Upper lobe of left lung (tissue), 6 donors: ENCODE measurements at places on chromosomes 16 and 17. TPM values are rescaled to one million over a fixed set of nuclear protein-coding genes. Genes with fewer than 3 reads are reported as not detected.

- no peak for DNase-seq
These were observed 3.9 kb downstream of the RPL3L start for GRCh38 chr16:1950559-1950958.

- DNase-seq = no peak
These were observed 34.8 kb downstream of the ASIC2 start for GRCh38 chr17:33258296-33258695.

DNA sequence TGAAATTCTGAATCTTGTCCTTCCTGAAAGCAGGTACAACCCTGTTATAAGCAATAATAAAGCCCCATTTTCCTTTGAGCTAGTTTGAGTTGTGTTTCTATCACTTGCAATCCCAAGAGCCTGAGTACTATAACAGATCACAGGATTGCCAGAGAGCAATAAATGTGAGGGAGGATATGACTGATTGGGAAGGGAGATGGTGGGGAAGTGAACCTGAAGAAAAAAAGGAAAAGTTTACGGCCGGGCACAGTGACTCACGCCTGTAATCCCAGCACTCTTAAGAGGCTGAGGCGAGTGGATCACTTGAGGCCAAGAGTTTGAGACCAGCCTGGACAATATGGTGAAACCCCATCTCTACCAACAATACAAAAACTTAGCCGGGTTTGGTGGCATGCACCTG is 80.4 kb downstream of the COX10 start:
- DNase-seq = no peak

Gene KCNJ18
- total RNA-seq = not detected

GRCh38 chr16:27317738-27318391 is 4.1 kb downstream of the IL4R start:
- DNase-seq = no peak

DNA sequence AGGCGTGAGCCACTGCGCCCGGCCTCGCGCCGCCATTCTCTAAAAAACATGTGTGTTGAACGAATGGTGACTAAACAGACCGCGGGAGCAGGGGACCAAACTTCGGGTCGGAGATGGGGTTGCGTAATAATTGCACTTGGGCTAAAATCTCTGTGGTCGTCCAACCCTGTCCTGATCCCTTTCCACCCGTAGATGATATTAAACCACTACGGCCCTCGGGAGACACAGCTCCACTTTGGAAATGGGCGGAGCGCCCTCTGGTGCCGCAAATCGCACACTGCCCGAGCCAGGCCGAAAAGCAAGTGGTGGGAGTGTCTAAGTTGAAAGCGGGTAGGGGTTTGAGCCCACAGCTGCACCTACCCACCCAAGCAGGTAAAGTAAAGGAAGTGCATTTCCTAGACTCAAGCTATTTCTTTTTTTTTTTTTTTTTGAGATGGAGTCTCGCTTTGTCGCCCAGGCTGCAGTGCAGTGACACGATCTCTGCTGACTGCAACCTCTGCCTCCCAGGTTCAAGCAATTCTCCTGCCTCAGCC is 17.0 kb downstream of the CAVIN1 start:
- peak; percentile 96 for DNase-seq

Gene C16orf86
- total RNA-seq = 6.8 TPM

Gene UNC13D
- 84.3 TPM for total RNA-seq

DNA sequence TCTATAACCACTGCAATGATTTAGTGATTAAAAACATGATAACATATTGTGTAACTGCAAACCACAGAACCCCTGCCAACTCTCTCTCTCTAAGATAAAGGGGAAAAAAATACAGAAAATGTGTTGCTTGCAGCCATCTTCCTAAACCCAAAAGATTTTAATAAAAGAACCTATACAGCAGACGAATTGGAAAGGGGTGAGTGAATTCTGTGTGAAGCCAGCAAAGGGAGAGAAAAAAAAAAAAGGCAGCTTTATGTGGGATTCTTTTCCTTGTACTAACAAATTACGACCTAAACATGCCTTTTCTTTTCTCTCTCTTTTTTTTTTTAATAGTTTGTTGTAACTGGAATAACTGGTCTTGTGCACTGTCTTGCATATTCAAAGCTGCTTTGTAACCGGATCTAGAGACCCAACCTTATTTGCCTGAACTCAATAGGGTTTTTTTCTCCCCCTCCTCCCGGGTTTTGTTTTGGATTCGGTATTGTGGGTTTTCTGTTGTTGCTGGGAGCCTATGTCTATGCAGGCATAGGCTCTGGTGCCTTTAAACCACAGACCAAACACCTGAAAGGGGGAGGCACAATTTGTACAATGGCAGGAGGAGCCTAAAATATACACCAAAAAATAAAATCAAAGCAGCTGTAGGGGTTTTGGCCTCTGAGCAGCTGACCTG is 7.0 kb upstream of the ZFHX3 start:
- no peak for DNase-seq

DNA sequence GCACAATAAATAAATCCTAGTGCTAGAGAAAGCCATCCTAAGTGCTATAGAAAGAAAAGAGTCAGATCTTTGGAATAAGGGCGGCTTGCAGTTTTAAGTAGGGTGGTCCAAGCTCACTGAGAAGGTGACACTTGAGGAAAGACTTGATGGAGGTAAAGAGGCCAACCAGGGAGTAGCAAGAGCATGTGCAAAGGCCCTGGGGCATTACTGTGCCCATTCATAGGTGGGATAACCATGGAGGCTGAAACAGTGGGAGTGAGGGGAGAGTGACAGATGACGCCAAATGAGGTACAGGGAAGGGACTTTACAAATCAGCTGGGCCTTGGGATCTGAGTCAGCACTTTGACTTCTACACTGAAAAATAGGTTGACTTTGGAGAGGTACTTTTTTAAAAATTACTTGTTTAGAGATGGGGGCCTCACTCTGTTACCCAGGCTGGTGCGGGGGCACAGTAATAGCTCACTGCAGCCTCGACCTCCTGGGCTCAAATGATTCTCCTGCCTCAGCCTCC is 115.5 kb downstream of the ABCC1 start:
- no peak for DNase-seq

Gene IGFALS
- total RNA-seq = 1.0 TPM

Gene PFN1
- total RNA-seq = 748 TPM

Gene SMPD3
- 2.1 TPM for total RNA-seq

DNA sequence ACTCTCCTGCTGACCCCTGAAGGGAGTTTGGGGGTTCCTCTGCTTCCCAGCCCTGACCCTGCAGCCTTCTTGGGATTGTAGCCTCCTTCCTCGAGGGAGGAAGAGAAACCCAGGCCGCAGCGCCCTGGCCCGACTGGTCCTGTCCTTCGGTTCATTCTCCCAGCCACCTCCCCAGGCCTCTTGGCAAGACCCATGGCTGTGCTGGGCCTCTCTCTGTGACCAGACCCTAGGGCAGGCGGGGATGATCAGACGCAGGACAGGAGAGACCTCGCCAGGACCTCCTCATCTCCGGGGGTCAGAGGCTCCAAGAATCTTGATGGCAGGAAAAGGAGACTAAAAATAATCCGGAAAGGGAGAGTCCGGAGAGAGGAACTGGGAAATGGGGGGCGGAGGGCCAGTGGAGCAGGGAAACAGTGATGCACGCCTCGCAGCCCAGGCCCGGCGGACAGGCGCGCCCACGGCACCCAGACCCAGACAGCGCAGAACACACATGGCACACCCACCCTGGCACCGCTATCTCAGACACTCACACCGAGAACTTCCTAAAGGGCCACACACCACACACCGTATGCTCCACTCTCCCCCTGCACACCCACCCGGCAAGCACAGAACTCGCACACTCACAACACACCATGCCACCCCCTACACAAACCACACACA is 1.2 kb downstream of the ARHGEF15 start:
- no peak for DNase-seq

Gene ZSCAN10
- not detected for total RNA-seq

DNA sequence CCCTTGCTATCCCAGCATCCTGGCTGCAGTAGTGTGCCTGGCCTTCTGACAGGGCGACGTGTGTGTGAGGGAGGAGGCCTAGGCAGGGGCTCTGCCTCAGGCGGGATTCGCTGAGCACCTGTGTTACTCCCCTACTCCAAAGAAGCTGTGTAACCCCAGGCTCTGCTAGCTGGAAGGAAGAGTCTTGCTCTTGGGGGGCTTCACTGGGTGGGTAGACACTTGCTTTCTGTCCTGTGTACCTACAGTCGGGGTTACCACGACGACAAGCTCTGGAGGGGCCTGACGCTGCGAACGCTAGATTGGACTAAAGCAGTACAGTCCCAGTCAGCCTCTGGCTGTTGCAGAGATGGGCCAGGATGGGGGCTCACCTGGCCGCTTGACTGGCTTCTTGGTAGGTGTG is 9.5 kb downstream of the EXOC7 start:
- DNase-seq = no peak

GRCh38 chr17:38871247-38872015 is 1.6 kb downstream of the LASP1 start:
- peak; percentile 93 for DNase-seq

Gene TBC1D3I
- total RNA-seq = 1.4 TPM

Gene SLC6A4
- total RNA-seq = 27.0 TPM

- DNase-seq = no peak
These were observed 7.0 kb upstream of the MYH8 start for GRCh38 chr17:10428781-10429180.

DNA sequence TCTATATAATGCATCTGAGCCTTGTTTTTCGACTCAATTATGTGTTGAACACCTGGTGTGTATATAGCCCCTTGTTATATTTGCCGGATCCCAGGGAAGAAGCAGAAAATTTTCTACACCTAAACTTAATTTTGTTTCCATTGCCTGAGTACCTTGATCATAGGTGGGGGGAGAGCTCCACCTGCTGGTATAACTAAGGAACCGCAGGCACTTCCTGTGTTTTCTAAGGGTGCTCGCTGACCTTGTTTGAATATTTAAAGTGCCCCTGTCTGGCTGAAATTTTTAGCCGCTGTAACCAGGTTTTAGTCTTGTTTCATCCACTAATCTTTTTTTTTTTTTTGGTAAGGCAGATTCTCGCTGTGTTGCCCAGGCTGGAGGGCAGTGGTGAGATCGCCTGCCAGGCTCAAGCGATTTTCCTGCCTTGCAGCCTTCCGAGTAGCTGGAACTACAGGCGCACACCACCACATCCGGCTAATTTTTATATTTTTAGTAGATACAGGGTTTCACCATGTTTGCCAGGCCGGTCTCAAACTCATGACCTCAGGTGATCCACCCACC is 6.5 kb upstream of the NUBP1 start:
- peak; percentile 78 for DNase-seq

DNA sequence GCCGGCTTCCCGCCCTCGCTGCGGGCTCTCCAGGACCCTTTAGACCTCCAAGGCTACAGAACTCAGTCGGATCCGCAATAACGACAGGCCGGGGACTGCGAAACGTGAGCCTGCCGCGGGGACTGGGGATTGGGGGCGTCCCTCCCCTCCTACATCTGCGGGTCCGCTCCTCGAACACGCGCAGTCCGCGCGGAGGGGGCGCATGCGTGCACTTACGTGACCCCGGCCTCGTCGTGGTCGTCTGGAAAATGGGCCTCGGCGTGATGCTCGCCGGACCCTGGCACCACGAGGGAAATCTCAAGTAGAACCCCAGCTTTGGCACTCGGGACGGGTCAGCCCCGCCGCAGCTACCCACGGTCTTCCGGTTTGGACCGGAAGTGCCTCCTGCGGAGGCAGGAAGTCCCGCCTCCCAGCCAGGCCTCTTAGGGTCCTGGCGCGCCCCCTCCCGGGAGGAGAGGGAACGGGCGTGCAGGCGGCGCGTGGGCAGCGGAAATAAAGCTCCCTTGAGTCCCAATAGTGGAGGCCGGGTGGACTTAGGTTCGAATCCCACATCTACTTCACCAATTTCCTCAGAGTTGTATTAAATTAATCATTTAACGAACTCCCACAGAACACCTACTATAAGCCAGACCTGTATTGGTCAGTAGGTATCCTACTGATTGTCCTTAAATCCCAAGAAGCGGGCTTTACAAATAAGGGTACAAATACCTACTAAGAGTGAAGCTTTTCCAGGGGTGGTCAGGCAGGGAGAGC is at the start of gene TAF1C:
Gene TAF1C, minus strand, starts transcription at position 373 of the 753 bp plus-strand sequence. CDS start 2,069 bp downstream, outside the sequence.
- peak; percentile 98 for DNase-seq

DNA sequence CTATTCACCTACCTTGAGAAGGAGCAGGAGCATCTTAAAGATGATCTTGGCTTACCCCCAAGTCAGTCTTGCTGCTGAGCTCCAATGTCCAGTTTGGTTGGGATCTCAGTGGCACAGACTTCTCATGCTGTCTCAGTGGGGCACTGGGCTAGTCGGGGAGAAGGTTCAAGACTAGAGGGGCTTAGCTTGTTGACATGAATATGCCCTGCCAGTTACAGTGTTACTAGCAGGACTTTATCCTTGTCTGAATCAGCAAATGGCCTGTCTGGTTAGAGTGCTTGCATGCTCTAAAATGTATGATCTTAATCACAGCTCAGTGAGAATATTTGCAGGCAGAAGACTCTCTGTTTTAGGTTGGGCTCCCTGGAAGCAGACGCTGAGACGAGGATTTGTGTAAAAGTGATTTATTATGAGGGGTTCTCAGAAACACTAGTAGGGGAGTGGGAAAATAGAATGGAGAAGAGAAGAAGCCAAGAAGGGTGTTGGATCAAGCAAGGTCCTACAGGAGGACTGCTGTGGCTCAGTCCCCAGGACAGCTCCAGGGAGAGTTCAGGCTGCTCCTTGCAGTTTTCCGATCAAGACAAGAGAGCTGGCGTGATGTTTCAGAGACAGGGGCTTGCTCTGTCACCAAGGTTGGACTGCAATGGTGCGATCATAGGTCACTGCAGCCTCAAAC is 150.4 kb upstream of the HS3ST2 start:
- DNase-seq = no peak

- DNase-seq = peak; percentile 79
These were observed 14.9 kb downstream of the GPRC5C start for GRCh38 chr17:74446551-74447500.

DNA sequence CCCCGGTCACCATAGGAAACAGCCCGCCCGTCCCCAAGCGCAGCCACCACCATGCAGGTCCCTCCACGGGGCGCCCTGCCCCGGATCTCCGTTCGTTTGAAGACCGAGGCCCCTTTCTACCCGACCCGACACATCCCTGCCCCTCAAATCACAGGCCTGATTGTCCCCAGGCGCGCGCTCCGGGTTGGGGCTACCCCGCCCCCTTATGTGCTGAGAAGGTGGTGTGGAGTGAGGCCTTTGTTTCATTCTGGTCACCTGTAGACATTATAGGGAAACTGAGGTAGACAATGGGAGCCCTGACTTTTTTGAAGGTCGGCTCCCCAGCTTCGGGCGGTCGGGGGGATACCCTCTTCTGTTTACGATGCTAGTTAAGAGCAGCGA is 763 bp upstream of the ACTG1 start:
- peak; percentile 64 for DNase-seq

DNA sequence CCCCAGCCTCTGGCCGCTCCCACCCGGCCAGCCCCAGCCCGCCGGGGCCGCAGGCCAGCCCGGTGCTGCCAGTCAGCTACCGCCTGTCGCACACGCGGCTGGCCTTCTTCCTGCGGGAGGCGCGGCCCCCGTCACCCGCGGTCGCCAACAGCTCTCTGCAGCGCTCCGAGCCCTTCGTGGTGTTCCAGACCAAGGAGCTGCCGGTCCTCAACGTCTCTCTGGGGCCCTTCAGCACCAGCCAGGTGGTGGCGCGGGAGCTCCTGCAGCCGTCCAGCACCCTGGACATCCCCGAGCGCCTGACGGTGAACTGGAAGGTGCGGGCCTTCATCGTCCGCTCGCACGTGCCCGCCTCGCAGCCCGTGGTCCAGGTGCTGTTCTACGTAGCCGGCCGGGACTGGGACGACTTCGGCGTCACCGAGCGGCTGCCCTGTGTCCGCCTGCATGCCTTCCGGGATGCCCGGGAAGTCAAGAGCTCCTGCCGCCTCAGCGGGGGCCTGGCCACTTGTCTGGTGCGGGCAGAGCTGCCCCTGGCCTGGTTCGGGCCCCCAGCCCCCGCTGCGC is 46.8 kb downstream of the TMEM132E start:
- peak; percentile 76 for DNase-seq

Gene MEOX1
- not detected for total RNA-seq

Gene HOXB9
- total RNA-seq = not detected

Gene TNP2
- total RNA-seq = not detected
